Activated CD4-positive, alpha-beta T cell treated with anti-CD3 and anti-CD28 coated beads, Interleukin-2, amount 10 ng/mL, durations not matched to agents 24 days and 14 days (primary cell): ENCODE measurements at places on chromosomes 2 and 18. TPM values are rescaled to one million over a fixed set of nuclear protein-coding genes. Genes with fewer than 3 reads are reported as not detected.

FMNL2 gene
- total RNA-seq: 13.5 and 14.9 TPM in 2 replicates

IFIH1 gene
- 22.5 and 26.3 TPM in 2 replicates for total RNA-seq

REG3G gene
- not detected in 2 replicates for total RNA-seq

SKA1 gene
- total RNA-seq: 20.0 and 22.1 TPM in 2 replicates

TUBA3E gene
- not detected in 2 replicates for total RNA-seq

UGT1A5 gene
- not detected in 2 replicates for total RNA-seq

FEZ2 gene
- total RNA-seq: 13.5 and 17.5 TPM in 2 replicates

DSG1 gene
- not detected in 2 replicates for total RNA-seq

MAP2 gene
- not detected in 2 replicates for total RNA-seq
